ENCODE measurements at places on chromosomes 3 and 15. TPM values are rescaled to one million over a fixed set of nuclear protein-coding genes. Genes with fewer than 3 reads are reported as not detected.

DNA sequence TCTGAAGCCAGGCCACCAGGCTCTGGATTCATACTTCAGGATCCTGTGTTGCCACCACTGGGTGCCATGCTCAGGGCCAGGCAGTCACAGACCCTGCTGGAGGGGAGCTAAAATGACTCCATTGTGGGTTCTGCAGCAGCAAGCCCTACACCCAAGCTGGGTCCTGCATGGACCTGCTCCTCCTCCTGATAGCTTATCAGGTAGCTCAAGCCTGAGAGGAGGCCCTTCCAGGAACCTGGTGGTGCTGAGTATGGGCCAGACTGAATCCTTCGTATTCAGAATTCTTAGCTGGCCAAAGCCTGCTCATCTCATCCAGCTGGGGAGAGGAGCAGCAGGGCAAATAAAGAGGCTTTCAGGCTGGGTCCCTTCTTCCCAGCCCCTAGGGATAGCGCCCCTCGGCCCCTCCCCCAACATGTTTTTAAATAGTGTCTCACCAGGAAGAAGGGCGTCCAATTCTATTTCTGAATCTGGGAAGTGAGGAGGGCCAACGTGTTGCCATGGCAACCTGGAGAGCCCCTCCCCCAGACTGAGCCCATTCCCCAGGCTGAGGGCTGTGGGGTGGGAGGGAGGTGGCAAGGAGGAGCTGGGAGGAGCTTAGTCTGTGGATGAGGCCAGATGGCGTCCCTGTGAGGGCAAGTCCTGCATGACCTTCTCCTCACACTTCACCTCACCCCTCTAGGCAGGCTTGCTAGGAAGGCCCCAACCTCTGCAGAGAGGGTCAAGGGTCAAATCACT lies 11.0 kb upstream of the CAMKV start:
- no peaks in the 10 kb centered on the region for H3K4me1 ChIP-seq
- H3K4me3 ChIP-seq: no peak overlapping the region
- no peak overlapping the region for H3K27ac ChIP-seq
- no peak for DNase-seq

- H3K4me1 ChIP-seq: no peaks in the 10 kb centered on the region
- H3K27ac ChIP-seq: no peak overlapping the region
- H3K4me3 ChIP-seq: no peak overlapping the region
Observed at GRCh38 chr3:133230195-133230594, 169.7 kb upstream of the BFSP2 start.

DNA sequence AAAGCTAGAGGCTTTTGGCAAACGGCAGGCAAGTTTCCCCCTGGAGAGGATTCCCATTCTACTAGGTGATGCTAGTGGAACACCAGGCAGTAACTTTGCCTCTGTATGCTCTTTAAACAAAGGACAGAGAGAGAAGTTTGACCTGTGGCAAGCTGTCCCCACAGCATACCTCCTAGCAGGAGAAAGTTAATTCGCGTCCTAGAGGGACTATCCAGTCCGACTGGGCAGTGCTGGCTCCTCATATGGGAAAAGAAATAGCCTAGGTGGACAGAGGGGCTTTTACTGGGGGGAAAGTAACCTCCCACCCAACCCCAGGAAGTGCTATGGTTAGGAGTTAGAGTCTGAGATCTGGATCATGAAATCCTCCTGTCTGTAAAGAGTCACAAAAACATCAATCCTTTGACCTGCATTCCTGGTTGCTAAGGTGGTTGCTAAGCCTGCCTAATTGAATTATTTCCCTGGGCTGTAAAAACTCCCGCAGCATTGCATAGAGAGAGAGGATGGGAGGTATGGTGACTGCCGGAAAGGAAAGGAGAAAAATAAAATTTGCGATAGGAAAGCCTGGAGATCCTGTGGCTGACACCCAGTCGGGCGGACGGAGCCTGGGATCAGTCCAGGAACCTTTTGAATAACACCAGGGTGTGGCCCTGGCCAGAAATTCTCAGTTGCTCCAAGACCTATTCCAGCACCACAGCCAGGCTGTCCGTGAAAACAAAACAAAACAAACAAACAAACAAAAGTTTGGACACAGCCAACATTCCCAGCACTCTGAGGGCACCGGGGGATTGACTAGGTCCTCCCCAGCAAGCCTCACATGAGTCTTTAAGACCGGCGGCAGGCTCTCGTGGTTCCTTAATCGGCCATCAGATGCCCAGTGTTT lies 67.7 kb upstream of the ATP11B start:
- peaks cover 4% of the 10 kb centered on the region for H3K27me3 ChIP-seq
- no peaks in the 10 kb centered on the region for H3K36me3 ChIP-seq
- H3K4me1 ChIP-seq: peaks cover 10% of the 10 kb centered on the region
- no peak overlapping the region for H3K27ac ChIP-seq
- no peak overlapping the region for H3K4me3 ChIP-seq

DNA sequence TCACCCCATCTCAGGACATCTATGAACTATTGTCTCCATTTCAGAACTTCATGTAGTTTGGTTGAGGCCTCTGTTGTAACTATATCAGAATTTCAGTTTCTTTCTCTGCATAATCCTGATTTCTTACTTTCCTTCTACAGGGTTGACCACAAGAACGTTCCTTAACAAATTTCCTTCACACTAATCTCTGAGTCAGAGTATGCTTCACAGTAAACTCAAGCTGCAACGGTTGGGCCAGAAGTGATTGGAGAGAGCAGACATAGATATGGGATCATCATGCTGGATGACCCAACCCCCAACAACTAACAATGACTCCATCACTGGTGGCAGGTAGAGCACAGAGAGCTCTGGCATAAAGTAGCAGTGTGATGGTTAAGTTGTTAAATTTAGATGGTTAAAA lies 128.8 kb upstream of the OSTN start:
- no peaks in the 10 kb centered on the region for H3K4me1 ChIP-seq
- no peak overlapping the region for H3K27ac ChIP-seq
- no peaks in the 10 kb centered on the region for H3K27me3 ChIP-seq
- no peak for DNase-seq

DNA sequence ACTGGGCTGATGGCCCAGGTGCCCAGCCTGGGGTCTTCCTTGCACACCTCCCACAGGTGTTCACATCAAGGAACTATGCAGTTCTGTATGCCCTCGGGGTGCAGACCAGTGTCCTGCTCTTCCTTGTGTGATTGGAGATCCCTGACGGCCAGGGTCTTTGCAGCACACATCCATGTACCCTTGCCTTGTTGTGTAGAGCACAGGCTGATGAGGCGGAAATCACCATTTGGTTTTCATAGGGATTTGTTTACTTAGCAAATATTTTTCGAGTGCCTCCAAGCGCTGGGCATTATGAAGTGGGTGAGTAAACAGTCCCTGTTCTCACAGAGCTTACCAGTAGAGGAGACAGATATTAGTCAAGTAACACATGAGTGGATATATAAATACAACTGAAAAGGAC lies 209.3 kb upstream of the UMPS start:
- peaks cover 4% of the 10 kb centered on the region for H3K27me3 ChIP-seq
- H3K4me3 ChIP-seq: no peak overlapping the region
- DNase-seq: no peak
- H3K4me1 ChIP-seq: no peaks in the 10 kb centered on the region
- H3K36me3 ChIP-seq: no peaks in the 10 kb centered on the region

GRCh38 chr3:171954690-171955383 lies 84.5 kb upstream of the FNDC3B start:
- DNase-seq: no peak
- H3K4me1 ChIP-seq: peaks cover 3% of the 10 kb centered on the region
- H3K4me3 ChIP-seq: no peak overlapping the region
- no peak overlapping the region for H3K27ac ChIP-seq

- H3K27me3 ChIP-seq: peaks cover 15% of the 10 kb centered on the region
- no peak for DNase-seq
- H3K4me1 ChIP-seq: peaks cover 7% of the 10 kb centered on the region
- no peak overlapping the region for H3K27ac ChIP-seq
- no peak overlapping the region for H3K4me3 ChIP-seq
Observed at GRCh38 chr3:186411994-186412393, 50.0 kb upstream of the DGKG start.

GRCh38 chr3:116230431-116231020 lies 214.8 kb downstream of the LSAMP start:
- no peaks in the 10 kb centered on the region for H3K4me1 ChIP-seq
- H3K4me3 ChIP-seq: no peak overlapping the region
- DNase-seq: no peak
- H3K27ac ChIP-seq: no peak overlapping the region
- H3K36me3 ChIP-seq: no peaks in the 10 kb centered on the region
- H3K27me3 ChIP-seq: no peaks in the 10 kb centered on the region

- H3K36me3 ChIP-seq: no peaks in the 10 kb centered on the region
- no peak overlapping the region for H3K27ac ChIP-seq
- peaks cover 27% of the 10 kb centered on the region for H3K27me3 ChIP-seq
- no peak overlapping the region for H3K4me3 ChIP-seq
- peaks cover 2% of the 10 kb centered on the region for H3K4me1 ChIP-seq
Observed at GRCh38 chr3:124829819-124830554, 57.2 kb downstream of the ITGB5 start.

DNA sequence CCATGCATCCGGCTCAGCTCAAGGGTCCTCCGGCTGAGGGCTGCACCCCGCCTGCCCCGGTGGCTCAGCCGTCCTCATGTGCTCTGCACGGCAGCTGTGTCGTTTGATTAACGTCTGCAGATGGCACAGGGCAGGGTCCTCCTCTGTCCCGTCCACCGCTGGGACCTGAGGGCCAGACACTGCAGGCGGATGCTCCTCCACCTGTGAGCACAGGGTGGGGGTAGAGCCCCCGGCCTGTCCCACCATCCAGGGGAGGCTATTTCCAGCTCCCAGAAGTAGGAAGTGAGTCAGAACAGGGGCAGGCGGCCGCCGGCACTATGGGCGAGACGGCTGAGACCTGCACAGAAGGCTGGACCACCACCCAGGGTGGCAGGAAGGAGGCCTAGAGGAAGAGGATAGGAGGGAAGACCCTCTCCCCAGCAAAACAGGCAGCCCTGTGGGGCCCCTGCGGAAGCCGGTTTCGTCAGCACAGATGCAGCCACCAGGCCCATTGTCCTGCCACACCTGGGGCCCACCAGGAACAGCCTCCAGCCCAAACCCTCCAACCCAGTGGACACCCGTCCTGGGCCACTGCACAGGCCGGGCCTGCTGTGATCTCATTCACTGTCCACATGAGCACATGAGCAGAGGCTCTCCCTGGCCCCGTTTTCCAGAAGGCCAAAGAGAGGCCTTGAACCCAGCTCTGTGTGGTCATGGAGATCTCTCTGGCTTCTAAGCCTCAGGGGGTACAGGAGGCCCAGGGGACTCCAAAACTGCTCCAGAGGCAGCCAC lies 12.6 kb upstream of the PLXND1 start:
- no peak overlapping the region for H3K27ac ChIP-seq
- no peaks in the 10 kb centered on the region for H3K36me3 ChIP-seq
- H3K4me1 ChIP-seq: peaks cover 4% of the 10 kb centered on the region
- no peak for DNase-seq
- no peaks in the 10 kb centered on the region for H3K27me3 ChIP-seq
- H3K4me3 ChIP-seq: no peak overlapping the region

DNA sequence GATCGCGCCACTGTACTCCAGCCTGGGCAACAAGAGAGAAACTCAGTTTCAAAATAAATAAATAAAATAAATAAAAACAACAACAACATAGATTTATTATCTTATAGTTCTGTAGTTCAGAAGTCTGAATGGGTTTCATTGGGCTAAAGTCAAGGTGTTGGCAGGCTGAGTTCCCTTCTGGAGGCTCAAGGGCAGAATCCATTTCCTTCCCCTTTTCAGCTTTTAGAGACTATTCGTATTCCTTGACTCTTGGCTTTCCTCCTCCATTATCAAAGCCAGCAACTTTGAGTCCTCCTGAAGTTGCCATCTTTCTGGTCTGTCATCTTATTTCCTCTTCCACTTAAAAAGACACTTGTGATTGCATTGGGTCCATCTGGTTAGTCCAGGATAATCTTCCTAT lies 12.1 kb downstream of the BLM start:
- DNase-seq: no peak
- H3K36me3 ChIP-seq: peaks cover 75% of the 10 kb centered on the region
- no peak overlapping the region for H3K27ac ChIP-seq
- H3K4me3 ChIP-seq: no peak overlapping the region
- H3K27me3 ChIP-seq: no peaks in the 10 kb centered on the region

- no peak for DNase-seq
- H3K27ac ChIP-seq: no peak overlapping the region
- H3K4me3 ChIP-seq: no peak overlapping the region
- no peaks in the 10 kb centered on the region for H3K27me3 ChIP-seq
Observed at GRCh38 chr15:37077623-37078351, 22.6 kb downstream of the MEIS2 start.

- H3K27me3 ChIP-seq: peaks cover 79% of the 10 kb centered on the region
- no peaks in the 10 kb centered on the region for H3K36me3 ChIP-seq
- H3K4me3 ChIP-seq: no peak within 1 kb of the TSS
- H3K4me1 ChIP-seq: no peaks in the 10 kb centered on the region
Observed at GRCh38 chr3:137764001-137764433, at the start of gene SOX14. Gene SOX14, plus strand, starts transcription at chr3:137764315. Its CDS starts 470 bp downstream, at chr3:137764785.

DNA sequence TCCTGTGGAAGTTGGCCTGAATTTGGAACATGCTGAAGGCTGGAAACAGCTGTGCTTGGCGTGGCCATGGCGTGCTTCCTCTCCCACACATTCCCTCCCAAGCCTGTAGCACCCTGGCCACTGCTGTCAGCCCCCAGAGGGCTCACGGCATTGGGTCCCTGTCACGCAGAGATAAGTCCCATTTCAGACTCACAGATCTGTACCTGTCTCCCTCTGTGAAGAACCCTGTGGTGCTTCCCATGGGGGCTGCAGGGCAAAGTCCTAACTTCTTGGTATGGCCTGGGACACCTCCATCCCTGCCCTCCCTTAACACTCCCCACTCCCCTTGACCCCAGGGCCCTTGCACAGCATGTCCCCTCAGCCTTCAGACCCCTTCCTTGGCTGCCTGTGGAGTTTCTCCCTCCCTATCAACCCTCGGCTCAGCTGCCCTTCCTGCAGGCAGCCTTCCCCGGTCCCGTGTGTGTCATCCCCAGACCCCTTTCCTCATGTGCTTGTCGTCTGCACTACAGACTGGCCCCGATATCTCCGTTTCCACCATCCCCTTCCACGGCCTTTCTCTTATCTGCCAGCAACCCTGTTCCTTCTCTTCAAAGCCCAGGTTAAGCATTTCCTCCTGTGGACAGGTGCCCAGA lies 28.6 kb downstream of the ABTB1 start:
- no peak for DNase-seq
- no peaks in the 10 kb centered on the region for H3K36me3 ChIP-seq
- H3K27ac ChIP-seq: no peak overlapping the region
- H3K27me3 ChIP-seq: peaks cover 4% of the 10 kb centered on the region

DNA sequence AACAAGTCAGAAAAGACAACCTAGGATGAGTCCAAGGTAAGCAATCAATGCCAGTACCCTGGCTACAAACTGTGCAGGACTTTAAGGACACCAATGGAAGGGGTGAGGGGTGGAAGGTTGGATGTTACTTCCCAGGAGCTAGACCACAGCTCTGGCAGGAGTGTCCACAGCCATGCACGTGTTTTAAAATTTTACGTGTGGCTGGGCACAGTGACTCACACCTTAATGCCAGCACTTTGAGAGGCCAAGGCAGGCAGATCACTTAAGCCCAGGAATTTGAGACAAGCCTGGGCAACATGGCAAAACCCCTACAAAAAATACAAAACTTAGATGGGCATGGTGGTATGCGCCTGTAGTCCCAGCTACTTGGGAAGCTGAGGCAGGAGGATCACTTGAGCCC lies 14.7 kb upstream of the HDC start:
- H3K4me3 ChIP-seq: no peak overlapping the region
- peaks cover 17% of the 10 kb centered on the region for H3K4me1 ChIP-seq
- no peak overlapping the region for H3K27ac ChIP-seq
- H3K27me3 ChIP-seq: no peaks in the 10 kb centered on the region
- DNase-seq: no peak

GRCh38 chr3:53243165-53243564 lies 12.7 kb downstream of the TKT start:
- H3K4me3 ChIP-seq: no peak overlapping the region
- H3K36me3 ChIP-seq: peaks cover 34% of the 10 kb centered on the region
- H3K27ac ChIP-seq: no peak overlapping the region

The FRMD4B gene
- total RNA-seq: 78.0 TPM

The SGO1 gene
- total RNA-seq: 20.8 TPM

The HDC gene
- 8.7 TPM for total RNA-seq

The A4GNT gene
- total RNA-seq: not detected

The GOLGA6A gene
- total RNA-seq: not detected
